ENCODE measurements at places on chromosomes 2 and 18.
A peak's percentile ranks its signal among the peaks of the same experiment; 100 is the strongest.

DNA sequence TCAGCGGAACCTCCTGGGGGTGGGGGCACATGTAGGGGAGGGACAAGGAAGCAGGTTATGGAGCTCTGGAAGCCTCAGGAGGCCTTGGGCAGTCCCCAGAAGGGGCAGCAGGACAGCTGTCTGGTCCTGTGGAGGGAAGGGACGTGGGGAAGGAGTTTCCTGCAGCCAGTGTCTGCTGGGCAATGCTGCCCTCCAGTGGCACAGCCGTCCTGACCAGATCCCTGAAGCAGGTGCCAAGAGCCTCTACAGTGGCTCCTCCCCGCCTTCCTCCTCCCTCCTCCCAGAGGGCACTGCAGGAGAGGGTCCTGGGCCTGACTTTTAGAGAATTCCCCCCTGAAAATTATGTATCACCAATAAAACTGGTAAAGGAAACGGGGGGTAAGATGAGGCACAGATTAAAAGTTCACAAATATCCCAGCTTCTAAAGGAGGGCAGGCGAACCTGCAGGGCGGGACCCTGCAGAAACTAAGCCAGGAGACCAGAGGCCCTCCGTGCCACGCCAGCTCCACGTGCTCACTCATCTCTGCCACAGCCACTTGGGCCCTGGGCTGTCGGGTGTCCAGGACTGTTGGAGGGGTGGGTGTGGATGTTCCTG lies 258.5 kb downstream of the TWIST2 start:
- DNase-seq, result no peak

GRCh38 chr2:163852616-163853015 lies 116.8 kb upstream of the FIGN start:
- no peak for DNase-seq

GRCh38 chr2:221605751-221606240 lies 33.7 kb upstream of the EPHA4 start:
- no peak for DNase-seq

GRCh38 chr2:205771031-205771430 lies 88.7 kb downstream of the NRP2 start:
- no peak for DNase-seq

GRCh38 chr2:135984199-135985017 lies 1.0 kb downstream of the DARS1 start:
- DNase-seq, result no peak

DNA sequence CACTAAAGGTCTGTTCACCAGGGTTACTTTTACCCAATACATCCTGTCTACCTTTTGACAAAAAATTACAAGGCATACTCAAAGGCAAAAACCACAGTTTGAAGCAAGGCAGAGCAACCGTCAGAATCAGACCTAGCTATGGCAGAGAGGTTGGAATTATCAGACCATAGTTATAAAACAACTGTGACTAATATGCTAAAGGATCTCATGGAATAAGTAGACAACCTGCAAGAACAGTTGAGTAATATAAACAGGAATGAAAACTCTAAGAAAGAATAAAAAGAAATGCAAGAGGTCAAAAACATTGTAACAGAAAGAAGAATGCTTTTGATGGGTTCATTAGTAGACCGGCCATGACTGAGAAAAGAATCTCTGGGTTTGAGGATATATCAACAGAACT lies 318.8 kb upstream of the KCNH7 start:
- no peak for DNase-seq

DNA sequence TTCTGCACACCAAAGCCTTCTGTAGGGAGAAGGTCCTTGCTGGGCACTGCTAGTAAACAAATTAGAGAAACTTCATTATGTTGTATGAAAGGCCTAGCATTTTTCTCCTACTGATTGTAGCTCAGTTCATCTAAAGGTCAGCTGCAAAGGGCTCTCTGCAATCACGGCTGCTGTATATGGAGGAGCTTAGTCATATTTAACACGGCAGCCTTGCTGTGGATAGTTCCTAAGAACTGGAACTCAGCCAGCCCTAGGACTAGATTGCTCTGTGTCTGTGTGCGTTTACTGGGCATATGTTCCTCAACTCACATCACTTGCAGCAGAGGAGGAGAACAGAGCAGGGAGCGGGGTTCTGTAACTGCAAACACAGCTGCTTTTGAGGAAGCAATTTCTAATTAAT lies 1103.9 kb upstream of the KLHL29 start:
- no peak for DNase-seq

- no peak for DNase-seq
These were observed 68.8 kb downstream of the VPS54 start for GRCh38 chr2:63950414-63950813.

DNA sequence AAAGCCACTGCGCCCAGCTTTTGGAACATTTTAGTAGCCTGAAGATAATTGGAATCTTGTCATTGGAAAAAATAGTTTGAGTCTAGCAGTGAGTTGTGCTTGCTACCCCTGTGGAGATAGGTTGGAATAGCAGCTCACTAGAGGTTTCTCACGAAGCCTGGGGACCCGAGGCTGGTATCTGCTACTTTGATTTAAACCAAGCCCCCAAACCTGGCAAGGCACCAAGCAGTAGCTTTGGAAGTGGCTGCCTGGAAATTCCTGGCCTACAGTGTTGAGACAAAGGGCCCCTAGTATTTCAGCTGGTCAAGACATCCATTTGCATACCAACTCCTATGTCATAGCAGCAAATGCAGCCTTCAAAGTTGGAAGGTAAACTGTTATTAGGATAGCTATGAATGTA lies 42.1 kb downstream of the NOP58 start:
- DNase-seq, result no peak

GRCh38 chr2:60533101-60534051 lies 20.1 kb downstream of the BCL11A start:
- DNase-seq, result no peak

DNA sequence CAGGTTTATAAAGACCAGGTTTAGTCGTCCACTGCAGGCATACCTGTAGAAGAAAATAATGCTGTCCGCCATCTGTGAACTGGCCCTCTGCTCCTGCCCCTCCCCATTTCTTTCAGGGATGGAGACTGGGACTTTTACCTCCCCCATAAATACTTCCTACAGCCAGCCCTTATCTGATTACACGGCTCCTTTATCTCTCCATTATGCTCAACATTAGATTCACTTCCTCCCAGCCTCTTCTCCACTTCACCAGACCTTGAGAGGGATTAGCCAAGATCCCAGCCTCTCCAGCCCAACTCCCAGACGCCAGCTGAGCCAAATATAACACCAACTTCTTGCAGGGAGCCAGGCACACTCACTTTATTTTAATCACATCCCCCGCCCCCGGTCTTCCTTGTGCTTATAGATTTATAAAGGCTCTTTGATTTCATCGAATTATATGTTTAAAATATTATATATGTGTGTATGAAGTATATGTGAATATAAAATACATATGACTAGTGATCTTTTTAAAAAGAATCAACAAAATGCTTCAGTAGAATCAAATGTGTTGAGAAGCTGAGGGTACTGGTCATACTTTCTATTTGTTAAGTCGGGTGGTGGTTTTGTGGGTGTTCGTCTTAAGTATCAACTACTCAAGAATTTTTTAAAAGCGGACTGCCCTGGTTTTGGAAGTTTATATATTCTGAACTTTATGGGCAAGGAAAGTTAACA lies 81.0 kb downstream of the SPRED2 start:
- no peak for DNase-seq

DNA sequence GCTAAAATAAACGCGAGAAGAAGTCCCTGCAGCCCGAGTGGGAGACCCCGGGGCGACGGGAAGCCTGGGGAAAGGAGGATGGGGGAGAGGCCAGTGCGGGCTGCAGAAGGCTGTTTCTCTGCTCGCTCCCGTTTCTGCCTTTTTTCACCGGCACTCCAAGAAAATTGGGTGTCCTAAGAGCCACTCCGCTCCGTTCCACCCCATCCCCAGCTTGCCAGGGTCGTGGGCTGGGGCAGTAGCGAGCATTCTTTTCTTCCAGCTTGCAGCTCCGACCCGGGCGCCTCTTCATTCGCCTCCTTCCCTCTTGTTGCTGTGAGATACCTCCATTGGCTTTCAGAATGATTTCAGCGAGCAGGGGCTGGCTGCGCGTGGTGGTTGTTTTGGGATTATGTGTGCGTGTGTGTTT lies 1.1 kb downstream of the HOXD3 start:
- no peak for DNase-seq

DNA sequence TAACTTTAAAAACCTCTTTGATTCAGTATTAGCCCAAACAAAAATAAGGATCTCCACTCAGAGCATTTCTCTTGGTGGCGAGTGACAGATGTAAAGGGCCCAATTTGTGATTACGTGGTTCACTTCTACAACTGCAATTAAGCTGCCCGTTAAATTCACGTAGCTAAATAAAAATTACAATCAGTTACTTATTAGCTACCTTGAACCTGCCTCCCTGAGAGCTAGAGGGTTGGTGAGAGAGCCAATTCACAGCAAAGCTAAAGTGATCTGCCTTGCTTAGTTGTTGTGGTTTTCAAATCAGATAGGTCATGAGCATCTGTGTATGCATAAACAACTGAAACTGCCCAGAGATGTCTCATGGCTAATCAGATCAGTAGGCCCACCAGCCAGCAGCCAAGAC lies 156.7 kb downstream of the RNF152 start:
- DNase-seq, result no peak

DNA sequence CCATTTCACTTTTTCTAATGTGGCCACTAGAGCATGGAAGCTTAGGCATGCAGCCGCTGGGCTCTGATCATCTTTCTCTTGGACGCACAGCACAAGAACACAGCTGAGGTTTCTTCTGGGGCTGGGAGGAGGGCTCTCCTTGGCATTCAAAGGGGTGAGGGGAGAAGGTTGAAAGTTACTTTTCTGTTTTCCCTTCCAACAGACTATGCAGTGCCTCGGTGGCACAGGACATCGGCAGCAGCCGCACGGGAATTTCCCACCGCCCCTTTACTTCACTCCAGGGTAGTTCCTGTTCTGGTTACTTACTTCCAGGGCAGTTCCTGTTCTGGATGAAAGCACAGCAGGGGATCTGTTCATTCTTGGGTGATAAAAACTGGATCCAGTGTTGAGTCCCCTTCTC lies 18.9 kb upstream of the MAL start:
- DNase-seq, result no peak

DNA sequence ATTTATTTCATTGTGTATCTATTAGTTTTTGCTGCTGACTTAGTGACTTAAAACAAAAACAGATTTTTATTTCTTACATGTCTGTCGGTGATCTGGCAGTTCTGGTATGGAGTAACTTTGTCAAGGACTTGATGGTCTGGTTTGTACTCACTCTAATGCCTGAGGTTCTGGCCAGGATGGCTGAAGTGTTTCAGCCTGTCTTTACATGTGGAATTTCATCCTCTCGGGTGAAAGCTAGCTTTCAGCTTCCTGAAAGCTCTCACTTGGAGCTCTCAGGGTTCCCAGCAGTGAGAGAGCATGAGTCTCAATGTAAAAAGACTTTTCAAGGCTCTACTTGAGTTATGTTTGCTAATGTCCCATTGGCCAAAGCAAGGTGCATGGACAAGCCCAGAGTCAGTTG lies 216.4 kb downstream of the NR4A2 start:
- DNase-seq, result no peak

- DNase-seq, result peak; percentile 62
These were observed 85.1 kb upstream of the ACAA2 start for GRCh38 chr18:49898421-49898820.

GRCh38 chr2:98245491-98245890 lies 100.8 kb upstream of the CNGA3 start:
- no peak for DNase-seq

GRCh38 chr2:184444623-184445223 lies 153.6 kb upstream of the ZNF804A start:
- DNase-seq, result no peak

- no peak for DNase-seq
These were observed 139.4 kb downstream of the SMAD7 start for GRCh38 chr18:48811401-48811800.

- DNase-seq, result no peak
These were observed 34.9 kb downstream of the SCTR start for GRCh38 chr2:119489232-119489952.

- peak; percentile 47 for DNase-seq
These were observed 8.6 kb upstream of the INPP5D start for GRCh38 chr2:233051241-233052149.

- DNase-seq, result no peak
These were observed 776 bp downstream of the EMILIN2 start for GRCh38 chr18:2847317-2848246.

GRCh38 chr18:79600141-79600540 lies 79.5 kb upstream of the CTDP1 start:
- DNase-seq, result no peak

DNA sequence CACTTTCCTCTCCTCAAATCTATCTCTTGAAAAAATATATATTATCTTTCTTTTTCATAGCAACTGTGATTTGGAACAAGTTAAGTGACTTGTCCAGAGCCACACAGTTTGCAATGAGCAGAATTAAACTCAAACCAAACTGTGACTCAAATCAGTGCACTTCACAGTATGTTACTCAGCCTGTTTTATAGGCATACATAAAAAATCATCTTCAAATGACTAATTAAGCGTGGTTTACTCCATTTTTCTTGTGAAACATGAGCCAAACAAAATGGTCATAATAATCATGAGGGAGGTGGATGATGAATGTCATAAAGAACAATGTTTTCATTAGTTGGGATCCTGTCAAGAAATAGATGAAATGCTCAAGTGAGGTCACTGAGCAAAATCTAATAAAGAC lies 6.1 kb upstream of the CCDC178 start:
- DNase-seq, result no peak

DNA sequence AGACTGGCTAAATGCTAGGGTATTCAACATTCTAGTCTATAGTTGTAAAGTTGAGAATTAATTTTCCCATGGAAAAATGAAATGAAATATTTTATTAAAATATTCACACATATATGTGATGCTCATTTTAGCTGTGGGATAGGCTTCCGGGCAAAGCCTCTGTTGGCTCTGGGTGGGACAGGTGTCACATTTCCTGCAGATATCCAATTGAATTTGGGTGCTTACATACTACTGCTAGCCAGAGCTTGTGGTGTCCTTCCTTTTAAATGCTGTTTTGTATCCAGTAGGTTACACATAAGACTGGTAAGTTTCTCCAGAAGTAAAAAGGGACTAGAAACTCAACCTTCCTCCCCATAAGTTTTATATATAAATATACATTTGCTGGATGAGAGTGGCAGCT lies 73.8 kb downstream of the RPRM start:
- no peak for DNase-seq

GRCh38 chr18:58140387-58141325 lies 96.6 kb downstream of the NEDD4L start:
- DNase-seq, result no peak

DNA sequence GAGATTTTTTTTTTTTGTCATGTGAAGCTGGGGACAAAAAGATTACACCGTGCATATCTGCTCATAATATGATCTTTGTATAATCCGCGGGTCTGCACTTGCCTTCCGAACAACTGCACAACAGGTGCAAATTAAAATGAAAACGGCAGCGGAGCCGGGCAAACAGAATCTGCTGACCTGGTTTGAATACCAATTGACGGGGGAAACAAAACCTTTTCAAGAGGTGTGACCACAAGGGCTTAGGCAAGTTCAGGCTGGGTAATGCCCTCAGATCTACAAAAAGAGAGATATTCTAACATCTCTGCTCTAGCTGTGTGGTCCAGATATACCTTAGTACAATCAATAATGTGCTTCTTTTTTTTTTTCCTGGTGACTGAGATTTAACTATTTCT lies 88.5 kb downstream of the ZEB2 start:
- DNase-seq, result no peak

GRCh38 chr2:55732854-55733253 lies 39.2 kb upstream of the PNPT1 start:
- no peak for DNase-seq

GRCh38 chr2:151230627-151231140 lies 31.0 kb downstream of the RBM43 start:
- DNase-seq, result no peak

- no peak for DNase-seq
These were observed 46.3 kb upstream of the STAM2 start for GRCh38 chr2:152221839-152222238.

Data from glomerular endothelial cell (primary cell).